Keratinocyte (primary cell): ENCODE measurements at places on chromosomes 5 and 9. TPM values are rescaled to one million over a fixed set of nuclear protein-coding genes. Genes with fewer than 3 reads are reported as not detected.
A peak's percentile ranks its signal among the peaks of the same experiment; 100 is the strongest.

DNA sequence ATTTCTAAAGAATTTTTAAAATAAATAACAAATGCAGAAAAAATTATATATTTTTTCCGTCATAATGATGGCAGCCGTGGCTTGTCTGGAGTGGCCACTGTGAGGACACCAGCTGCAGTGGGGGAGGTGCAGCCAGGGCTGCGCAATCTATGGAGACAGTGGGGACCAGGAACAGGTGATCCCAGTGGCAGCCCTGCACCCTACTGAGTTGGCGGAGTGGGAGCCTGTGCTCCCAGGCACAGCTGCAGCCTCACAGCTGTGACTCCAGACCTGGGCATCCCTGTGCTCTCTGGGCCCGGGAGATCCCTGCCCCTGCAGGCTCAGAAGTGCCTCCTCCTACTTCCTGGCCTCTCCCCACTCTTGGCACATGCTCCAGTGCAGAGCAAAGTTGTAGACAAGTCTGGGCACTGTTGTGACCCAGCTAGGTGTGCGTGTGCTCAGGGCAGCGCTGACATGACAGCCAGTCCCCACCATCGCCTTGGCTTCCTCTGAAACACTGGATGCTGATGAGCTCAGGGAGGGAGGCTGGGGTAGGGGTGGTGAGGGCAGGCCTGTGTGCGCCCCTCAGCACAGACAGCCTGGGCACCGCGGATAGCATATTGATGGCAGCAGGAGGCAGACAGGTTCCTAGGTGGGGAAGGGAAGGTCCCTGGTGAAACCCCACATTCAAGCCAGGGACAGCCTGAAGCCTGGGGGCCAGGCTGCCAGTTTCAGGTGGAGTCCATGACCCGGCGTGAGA lies 96.0 kb upstream of the PRR16 start:
- no peak for DNase-seq

DNA sequence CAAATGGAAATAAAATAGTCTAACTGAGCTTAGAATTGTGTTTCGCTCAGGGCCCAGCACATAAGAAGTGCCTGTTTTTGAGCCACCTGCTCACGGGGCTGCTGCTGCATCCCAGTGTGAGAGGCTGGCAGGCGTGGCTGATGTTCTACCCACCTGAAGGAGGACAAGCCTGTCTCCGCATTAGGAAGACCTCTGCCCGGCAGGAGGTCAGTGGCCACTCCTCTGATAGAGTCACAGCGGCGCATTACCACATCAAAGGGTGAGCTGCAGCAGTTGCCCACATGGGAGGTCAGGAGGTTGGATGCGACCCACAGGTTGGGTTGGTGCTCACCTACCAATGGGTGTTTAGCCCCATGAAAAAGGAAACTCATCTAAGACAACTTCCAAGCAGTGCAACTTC lies 3.7 kb upstream of the SLC6A7 start:
- DNase-seq = no peak

- DNase-seq = no peak
Measured at GRCh38 chr9:34072868-34073590, 24.3 kb upstream of the UBAP2 start.

DNA sequence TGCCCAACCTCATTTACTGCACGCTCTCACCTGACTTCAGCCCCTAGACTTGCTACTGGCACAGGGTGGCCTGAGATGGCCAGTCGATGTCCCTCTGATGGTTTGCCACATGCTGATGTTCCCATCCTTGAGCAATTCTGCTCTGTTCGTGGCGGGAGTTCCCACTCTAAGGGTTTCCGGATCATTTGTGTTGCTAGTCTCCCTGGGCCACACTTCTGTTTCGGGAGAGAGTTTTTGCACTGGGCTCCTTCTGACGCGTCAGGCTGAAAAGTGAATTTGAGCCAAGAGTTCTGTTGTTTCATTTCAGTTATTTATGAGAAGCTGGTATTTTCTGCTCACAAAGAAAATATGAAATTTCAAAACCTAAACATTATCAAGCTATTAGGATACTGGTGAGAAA lies 597.7 kb downstream of the BNC2 start:
- DNase-seq = no peak

- DNase-seq = no peak
Measured at GRCh38 chr9:117681888-117682287, 22.3 kb upstream of the TLR4 start.

DNA sequence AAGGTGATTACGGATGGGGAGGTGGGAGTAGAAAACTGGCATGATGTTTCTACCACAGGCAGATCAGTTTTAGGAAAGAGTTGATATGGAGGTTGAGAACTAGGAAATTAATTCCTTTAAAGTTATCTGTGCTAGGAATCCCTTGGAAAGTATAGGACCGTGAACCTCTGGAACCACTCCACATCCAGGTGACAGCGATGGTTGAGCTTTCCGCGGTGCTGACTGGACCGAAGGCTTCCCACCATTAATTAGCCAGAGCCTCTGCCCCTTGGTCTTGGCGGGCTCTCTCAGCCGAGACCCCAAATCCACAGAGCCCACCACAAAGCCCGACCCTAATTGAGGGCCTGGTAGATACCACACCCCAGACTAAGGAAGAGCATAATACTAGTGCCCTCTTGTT lies 147.3 kb downstream of the MELK start:
- DNase-seq = no peak

GRCh38 chr9:111287127-111287526 lies 42.9 kb downstream of the OR2K2 start:
- DNase-seq = no peak

GRCh38 chr9:109787735-109788134 lies 7.7 kb downstream of the PALM2AKAP2 start:
- no peak for DNase-seq

DNA sequence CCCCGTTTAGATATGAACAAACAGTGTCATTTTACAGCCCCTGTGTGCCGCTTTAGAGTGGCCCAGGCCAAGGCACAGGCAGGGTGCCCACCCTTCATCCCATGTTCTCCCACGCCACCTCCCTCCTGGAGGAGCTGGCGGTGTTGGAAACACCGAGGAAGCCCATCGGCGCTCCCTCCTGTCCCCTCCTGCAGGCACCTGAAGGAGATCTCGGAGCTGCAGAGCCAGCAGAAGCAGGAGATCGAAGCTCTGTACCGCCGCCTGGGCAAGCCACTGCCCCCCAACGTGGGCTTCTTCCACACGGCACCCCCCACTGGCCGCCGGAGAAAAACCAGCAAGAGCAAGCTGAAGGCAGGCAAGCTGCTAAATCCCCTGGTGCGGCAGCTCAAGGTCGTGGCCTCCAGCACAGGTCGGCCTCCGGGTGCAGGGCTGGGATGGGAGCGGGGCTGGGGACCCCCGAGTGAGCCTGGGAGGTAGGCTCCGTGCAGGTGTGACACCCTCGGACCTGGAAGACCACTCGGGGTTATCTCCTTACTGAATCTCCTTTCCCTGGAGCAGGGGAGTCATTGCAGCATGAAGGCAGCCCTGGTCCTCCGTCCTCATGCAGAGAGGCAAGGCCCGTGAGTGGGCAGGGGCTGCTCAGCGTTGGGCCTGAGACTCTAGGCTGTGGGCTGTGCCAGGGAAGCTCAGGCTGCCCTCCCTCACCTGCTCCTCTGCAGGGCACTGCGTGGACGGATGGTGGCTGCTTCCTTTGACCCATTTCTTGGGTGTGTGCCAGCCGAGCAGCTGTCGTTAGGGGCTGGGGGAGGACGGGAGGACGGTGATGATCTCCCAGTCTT lies 113.9 kb downstream of the WNK2 start:
- DNase-seq = no peak

DNA sequence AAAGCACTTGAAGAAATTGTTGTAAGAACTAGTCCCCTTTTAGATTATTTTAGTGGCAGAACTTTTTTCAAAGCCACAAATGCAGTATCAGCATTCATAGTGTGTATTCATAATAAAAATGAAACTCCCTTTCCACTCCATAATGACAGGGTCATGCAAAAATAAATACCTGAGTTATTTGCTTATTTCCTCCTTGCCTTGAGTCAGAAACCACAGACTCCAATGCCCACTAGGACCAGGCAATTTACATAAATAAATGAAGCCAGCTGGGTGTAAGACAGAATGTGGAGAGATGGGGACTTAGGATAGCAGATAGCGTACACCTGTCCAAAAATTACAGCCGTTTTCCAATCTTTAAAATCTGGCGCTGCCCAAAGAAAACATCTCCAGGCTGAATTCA lies 417.8 kb downstream of the TMEM161B start:
- DNase-seq = no peak

GRCh38 chr9:137492464-137493363 lies 33.6 kb upstream of the NSMF start:
- DNase-seq = no peak

DNA sequence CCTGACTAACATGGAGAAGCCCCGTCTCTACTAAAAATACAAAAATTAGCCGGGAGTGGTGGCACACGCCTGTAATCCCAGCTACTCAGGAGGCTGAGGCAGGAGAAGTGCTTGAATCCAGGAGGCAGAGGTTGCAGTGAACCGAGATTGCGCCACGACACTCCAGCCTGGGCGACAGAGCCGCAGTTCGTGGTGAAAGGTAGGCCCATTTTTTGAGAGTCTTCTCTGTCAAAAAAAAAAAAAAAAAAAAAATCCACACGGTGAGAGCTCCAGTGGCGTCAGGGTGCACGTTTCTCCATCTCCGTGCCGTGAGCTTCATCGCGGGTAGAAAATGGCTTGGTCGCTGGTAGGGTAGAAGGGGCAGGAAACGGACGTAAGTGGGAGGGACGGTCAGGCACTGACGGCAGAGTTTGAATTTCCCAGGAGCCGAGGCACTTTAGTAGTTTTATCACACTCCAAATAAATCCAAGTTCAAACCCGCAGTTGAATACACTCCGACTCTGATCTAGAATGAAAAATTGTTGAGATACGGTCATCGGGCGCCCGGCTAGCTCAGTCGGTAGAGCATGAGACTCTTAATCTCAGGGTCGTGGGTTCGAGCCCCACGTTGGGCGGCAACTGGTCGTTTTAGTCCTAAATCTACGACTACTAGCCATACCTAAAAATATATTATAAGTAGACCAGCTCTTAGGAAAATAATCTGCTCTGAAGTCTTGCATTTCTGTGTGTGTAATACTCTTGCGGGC lies 2.4 kb upstream of the TRIM7 start:
- DNase-seq = peak; percentile 76

GRCh38 chr9:130235558-130236435 lies 29.8 kb upstream of the HMCN2 start:
- DNase-seq = no peak

- DNase-seq = no peak
Measured at GRCh38 chr5:96619946-96620345, 42.2 kb upstream of the CAST start.

- DNase-seq = no peak
Measured at GRCh38 chr5:151819830-151820229, 48.1 kb downstream of the G3BP1 start.

DNA sequence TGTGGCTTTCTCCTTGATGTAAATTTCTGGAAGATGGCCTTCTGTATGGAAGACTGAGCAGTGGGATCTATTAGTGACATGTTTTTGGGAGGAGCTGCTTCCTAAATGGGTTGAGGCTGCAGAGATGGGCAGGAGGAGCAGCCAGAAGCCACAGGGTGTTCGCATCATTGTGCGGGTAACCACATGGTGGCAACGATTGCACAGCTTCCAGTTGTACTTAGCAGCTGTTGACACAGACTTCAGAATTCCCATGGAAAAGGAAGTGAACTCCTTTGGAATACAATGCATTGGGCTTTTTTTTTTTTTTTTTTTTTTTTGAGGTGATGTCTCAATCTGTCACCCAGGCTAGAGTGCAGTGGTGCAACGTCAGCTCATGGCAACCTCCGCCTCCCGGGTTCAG lies 297.3 kb downstream of the NR3C1 start:
- DNase-seq = no peak

DNA sequence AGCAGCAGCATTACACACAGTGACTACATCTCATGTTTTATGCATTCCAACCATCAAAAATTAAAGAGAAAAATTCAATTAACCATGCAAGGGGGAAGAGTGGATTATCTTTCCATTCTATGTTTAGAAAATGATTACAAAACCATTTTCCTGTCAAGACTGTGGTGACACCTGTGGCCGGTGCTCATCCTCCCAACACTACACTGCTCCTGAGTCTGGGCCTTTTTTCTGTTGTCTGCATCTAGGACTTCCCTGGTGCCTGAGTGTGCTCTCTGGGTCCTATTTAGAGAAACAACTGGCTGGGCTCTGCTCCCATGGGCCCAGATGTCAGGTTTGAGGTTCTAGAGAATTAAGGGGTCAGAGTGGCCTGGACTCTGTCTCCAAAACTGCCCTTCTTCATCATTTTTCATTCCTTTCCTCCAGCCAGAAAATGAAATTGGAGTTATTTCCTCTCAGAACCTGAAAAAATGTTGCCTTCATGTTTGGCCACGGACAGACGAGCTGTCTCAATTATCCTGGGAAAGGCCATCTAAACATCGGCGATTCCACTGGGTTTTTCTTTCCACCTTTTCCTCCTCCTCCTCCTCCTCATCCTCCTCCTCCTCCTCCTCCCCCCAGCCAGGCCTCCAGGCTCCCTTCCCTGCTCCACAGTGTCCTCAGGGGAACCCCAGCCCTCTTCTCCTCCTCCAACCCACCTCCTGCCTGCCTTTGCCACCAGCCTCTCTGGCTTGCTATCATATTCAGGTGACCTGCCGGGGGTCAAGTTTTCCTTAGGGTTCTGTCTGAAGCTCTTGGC lies 11.4 kb upstream of the ARSI start:
- DNase-seq = no peak

FAM153A gene
- polyA plus RNA-seq = 0.01 to 0.11 TPM (median 0.06 TPM) in 3 replicates

C9orf50 gene
- not detected in 3 replicates for polyA plus RNA-seq

LIFR gene
- 1.00 to 1.1 TPM (median 1.0 TPM) in 3 replicates for polyA plus RNA-seq

LCNL1 gene
- not detected in 3 replicates for polyA plus RNA-seq

ST8SIA4 gene
- 0.13 to 0.43 TPM (median 0.27 TPM) in 3 replicates for polyA plus RNA-seq

LVRN gene
- polyA plus RNA-seq = 0.05 to 0.23 TPM (median 0.08 TPM) in 3 replicates
